ENCODE measurements at places on chromosomes 6 and 20. TPM values are rescaled to one million over a fixed set of nuclear protein-coding genes. Genes with fewer than 3 reads are reported as not detected.

Gene TMEM74B
- 5.8 TPM for total RNA-seq

Gene AVP
- total RNA-seq, result not detected

Gene C6orf58
- not detected for total RNA-seq

Gene FKBP1A
- total RNA-seq, result 200 TPM

Gene DDRGK1
- 55.0 TPM for total RNA-seq

Gene CARMIL1
- total RNA-seq, result 20.5 TPM

Gene WFDC5
- total RNA-seq, result not detected

Gene ZC3H12D
- total RNA-seq, result 0.20 TPM

Gene PAK5
- 0.42 TPM for total RNA-seq

DNA sequence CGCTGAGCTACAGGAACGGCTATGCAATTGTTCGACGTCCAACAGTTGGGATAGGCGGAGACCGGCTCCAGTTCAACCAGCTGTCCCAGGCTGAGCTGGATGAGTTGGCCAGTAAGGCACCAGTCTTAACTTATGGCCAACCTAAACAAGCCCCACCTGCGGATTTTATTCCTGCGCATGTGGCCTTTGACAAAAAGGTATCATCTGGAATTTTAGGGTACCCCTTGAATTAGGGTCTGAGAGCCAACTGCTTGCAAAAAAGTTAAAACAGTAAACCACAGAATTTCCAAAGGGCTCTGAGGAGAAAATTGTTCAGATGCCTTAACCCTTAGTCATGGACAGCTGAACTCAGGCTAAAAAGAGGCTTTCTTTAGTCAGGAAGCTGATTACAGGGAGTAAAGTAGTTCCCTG is 3.8 kb downstream of the EFHC1 start:
- peak; percentile 61 for DNase-seq

DNA sequence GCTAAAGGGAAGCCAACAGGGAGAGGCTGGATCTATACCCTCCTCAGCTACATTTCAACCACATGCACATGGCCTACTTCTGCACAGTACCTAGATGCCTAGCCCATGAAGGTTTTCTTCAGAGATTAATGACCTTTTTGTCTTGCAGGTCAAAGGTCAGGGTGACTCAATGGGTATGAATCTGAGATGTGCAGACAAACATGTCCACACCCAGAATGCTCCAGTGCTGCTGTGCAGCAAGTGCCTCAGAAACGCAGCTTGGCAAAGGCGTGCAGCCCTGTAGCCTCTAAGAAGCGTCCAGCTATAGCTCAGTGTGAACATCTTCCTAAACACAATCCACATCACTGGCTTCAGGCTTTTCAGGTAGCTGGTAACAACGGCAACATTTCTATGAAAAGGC is 24.4 kb downstream of the MAP1LC3A start:
- DNase-seq, result no peak

GRCh38 chr6:107473660-107474059 is 14.3 kb upstream of the PDSS2 start:
- DNase-seq, result peak; percentile 56

- no peak for DNase-seq
These were observed 23.2 kb upstream of the LMBRD1 start for GRCh38 chr6:69820018-69820417.

GRCh38 chr6:132253906-132254305 is 147.4 kb downstream of the MOXD1 start:
- no peak for DNase-seq

GRCh38 chr6:165662749-165663376 is at the start of gene PDE10A:
Gene PDE10A, minus strand, starts transcription at chr6:165663241. Its CDS starts 430 bp downstream, at chr6:165662811.
- peak; percentile 86 for DNase-seq

DNA sequence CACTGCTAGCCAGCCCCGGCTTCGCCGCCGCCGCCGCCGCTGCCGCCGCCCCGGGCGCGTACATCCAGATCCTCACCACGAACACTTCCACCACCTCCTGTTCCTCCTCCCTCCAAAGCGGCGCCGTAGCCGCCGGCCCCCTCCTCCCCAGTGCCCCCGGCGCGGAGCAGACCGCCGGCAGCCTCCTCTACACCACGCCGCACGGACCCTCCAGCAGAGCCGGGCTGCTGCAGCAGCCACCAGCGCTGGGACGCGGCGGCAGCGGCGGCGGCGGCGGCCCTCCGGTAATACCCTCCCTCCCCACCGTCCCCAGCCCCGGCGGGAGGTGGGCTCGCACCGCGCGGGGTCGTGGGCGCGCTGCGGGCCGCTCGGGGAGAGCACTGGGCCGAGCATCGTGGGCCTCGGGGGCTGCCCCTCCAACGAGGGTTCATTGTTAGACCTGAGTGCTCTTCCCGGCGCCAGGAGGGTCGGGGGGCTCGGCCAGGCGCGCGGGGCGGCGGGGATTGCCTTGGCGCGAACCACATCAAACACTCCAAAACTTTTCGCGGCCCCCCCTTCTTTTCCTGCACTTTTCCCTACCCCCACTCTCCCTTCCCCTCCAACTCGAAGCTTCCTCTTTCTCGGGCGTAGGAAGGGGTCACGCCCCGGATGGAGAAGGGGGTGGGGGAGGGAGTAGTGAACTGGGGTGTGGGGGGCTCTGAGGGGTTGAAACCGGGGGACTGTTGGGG is 827 bp downstream of the E2F3 start:
- DNase-seq, result peak; percentile 73

DNA sequence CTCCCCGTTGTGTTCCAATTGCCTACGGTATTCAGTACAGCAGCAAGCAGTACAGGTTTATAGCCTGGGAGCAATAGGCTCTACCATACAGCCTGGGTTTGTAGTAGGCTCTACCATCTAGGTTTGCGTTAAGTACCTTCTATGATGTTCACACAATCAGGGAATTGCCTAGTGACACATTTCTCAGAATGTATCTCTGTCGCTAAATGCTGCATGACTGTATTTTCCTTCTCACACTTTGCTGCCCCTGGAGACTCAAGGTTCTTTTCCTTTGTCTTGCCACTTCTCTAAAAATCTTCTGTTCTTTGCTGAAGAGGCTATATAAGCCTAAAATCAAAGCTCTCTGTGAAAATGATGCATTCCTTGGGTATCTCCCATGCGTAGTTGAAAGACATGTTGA is 241.9 kb downstream of the CD83 start:
- DNase-seq, result no peak

DNA sequence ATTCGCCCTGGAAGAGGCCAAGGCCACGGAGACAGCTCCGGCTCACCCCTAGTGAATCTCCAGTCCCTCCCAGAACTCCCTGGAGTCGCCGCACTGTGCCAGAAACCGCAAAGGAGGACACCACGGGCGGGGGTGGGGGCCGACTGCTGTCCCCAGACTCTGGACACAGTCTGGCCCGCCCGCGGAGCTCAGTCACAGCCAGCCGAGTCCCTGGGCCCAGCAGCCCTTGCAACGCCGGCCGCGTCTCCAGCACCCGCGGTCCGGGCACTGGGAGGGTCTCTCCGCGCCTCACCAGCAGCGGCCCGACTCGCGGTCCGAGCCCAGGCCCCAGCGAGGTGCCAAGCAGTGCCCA is 518 bp downstream of the PEX6 start:
- DNase-seq, result peak; percentile 79

GRCh38 chr20:43911066-43911465 is 3.6 kb upstream of the TOX2 start:
- DNase-seq, result peak; percentile 63

GRCh38 chr20:38190936-38191371 is 25.9 kb upstream of the TGM2 start:
- DNase-seq, result peak; percentile 28

GRCh38 chr6:54099225-54099624 is 12.0 kb upstream of the MLIP start:
- DNase-seq, result no peak

DNA sequence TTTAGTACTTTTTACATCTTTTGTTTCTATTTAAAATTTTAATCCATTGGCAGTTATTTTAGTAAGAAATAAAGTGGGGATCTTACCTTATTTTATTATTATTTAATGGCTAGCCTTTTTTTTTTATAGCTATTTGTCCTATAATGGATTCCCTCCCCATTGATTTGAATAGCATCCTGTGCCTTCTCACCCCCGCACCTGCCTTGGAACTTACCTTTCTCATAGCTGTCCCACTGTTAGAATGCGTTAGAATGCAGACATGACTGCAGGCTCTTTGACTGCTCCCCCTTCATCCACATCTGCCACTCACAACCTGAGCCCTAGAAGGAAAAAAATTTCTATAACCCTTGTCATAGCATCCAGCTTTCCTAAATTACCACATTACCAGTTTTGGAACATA is 9.1 kb downstream of the PKIB start:
- DNase-seq, result no peak

GRCh38 chr6:53992522-53992921 is 118.7 kb upstream of the MLIP start:
- no peak for DNase-seq

DNA sequence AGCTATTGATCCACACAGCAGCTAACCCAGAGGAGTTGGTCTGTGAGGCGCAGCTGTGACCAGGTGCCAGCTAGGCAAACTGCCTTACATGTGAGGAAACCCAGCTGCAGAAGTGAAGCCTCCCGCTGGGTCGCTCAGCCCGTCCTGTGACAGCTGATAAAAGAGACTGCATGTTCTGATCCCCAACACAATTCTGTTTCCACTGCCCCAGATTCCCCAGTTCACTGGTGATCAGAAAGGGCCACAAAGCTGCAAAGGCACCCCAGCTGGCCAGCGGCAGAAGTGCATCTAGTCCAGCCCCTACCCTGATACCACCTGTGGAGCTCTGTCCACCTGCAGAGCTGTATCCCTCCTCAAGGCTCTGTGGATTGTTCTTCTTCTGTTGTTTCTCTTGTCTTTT is 64.5 kb downstream of the CTNNBL1 start:
- peak; percentile 82 for DNase-seq

- DNase-seq, result peak; percentile 26
These were observed 45.8 kb upstream of the NNAT start for GRCh38 chr20:37475252-37475651.

GRCh38 chr6:22681761-22682160 is 112.4 kb downstream of the HDGFL1 start:
- DNase-seq, result no peak

DNA sequence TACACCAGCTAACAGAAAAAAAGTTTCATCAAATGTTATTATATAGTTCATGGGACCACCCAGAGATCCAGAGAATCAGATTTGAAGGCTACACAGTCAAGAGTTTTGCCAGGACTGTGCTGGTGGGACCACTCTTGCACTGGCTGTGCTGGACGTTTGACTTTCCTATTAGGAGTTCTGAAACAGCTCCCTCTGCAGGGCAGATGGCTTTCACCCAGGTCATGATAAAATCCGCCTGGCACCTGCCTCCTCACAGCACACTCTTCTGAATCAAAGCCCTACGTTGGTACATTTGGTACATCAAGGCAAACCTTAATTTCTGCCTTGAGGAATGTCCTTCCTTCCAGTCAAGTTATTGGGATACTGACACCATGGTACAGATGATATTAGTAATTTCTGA is 302.1 kb downstream of the ZNF217 start:
- peak; percentile 82 for DNase-seq

GRCh38 chr20:3784216-3784853 is 2.2 kb downstream of the CENPB start:
- DNase-seq, result no peak

DNA sequence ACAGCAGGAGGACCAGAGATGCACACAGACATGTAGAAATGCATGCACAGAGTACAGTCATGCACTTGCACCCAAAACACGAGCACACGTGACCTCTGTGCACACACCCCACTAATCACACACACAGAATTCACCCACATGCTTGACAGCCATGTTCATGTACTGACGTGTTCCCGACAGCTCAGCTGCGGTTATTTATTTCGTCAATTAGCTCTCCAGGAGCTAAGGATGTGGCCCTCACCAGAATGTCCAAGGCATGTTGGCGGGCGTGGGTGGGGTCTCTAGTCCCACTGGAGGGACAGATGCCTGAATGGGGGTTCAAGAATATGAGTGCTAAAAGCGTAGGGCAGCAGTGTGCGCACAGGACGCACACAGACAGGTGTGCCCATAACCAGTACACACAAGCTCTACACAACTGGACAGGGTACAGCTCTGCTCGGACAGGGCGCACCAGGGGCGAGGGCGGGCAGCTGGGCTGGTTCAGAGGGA is 571 bp upstream of the PRPF6 start:
- DNase-seq, result no peak

DNA sequence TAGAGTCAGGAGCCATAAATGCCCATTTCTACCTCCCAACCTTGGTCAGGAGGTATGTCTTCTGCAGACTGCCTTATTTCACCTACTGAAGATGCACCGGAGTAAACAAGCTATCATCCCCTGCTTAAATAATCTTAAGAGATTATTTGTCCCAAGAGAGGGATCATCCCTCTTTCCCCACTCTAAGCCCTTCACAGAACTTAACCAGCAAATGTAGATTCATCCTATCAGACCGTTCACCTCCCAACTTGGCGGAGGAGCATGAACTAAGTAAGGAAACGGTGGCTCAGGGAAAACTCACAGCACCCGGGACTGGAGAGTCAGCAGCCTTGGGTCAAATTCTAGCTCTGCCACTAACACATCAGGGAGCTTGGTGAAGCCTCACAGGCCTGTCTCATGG is 115.3 kb downstream of the TRERF1 start:
- no peak for DNase-seq

- no peak for DNase-seq
These were observed 187.1 kb downstream of the MYLK4 start for GRCh38 chr6:2563635-2564034.

DNA sequence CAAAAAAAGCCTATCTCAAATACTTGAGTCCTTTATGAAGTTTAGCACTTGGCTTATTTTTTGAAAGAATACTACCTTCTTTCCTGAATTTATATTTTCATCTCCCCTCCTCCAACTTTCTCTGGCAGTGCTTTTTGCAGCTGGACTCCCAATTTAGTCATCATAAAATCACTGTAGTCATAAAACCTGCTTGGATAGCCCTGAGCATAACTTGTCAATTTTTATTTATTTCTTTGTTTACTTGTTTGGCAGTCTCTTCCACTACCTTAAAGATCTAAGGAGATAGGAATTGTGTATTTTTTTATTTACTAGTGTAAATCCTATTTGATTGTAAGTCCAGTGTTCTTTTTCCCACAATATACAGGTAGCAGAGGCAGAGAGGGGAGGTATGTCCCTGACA is 11.2 kb upstream of the EDN1 start:
- DNase-seq, result no peak

DNA sequence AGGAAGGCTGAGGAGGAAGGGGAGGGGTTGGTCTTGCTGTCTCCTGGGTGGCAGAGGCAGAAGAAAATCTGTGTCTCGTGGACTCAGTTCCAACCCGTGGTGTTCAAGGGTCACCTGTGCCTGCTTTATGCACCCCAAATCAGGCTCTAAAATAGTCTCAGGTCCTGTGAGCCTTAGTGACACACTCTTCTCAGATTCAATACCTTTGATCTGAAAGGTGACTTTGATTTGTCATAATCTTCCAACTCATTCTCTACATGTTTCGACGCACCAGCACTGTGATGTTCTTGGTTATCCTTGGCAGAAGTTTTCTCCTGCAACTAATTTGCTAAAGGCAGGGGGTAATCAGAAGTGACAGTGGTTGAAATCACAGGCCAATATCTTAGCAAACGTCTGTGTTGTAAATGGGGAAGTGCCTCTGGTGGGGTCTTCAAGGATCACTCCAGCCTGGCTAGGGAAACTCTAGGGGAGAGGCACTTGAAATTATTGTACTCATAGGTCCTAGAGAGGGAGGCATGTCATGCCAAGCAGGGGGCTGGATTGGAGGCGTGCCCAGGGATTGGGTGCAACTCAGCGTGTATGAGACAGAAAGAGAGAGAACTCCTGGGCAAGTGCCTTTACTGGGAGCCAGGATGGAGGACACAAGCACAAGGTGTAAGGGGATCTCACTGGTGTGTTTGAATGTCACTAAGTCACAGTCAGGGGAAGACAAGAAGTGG is 19.0 kb upstream of the PRND start:
- peak; percentile 47 for DNase-seq

- no peak for DNase-seq
These were observed 12.8 kb upstream of the ILRUN start for GRCh38 chr6:34709386-34709785.

Measured in endodermal cell (in vitro differentiated cells).